CD4-positive, alpha-beta T cell treated with Interleukin-4 for 4 hours (primary cell): ENCODE measurements at places on chromosomes 12 and 14.

DNA sequence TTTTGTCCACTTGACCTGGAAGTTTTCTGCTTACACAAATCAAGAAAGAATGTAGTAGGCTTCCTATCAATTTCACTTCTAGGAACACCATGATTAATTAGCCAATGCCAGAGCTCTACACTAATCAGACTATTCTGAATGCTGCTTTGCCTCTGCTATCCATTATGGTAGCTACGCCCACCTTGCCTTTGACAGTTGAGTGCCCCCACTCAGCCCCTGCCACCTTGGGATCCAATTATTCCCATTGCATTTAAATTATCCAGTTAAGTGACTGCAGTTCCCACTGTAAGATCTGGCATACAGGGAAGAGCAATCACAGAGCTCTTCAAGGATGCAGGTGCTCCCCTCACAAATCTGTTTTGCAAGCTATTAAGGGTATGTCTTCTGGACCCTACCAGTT lies 47.5 kb downstream of the FIGNL2 start:
- DNase-seq = no peak

DNA sequence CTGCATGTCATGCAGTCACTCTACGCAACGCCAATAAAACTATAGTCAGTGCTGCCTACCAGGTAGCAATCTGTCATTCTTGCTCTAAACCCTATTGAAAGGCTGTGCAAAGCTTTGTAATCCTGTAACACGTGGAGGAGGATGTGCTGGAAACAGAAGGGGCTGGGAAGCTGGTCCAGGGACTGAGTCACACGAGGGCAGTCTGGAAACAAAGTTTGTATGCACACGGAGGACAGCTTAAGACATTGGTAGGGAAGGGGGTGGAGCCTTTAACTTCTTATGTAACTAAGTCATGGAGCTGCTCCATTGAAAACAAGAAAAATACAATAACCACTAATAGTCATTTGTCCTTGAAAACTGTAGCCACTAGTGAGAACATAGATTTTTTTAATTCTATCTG lies 128.0 kb downstream of the BCAT1 start:
- no peak for DNase-seq

DNA sequence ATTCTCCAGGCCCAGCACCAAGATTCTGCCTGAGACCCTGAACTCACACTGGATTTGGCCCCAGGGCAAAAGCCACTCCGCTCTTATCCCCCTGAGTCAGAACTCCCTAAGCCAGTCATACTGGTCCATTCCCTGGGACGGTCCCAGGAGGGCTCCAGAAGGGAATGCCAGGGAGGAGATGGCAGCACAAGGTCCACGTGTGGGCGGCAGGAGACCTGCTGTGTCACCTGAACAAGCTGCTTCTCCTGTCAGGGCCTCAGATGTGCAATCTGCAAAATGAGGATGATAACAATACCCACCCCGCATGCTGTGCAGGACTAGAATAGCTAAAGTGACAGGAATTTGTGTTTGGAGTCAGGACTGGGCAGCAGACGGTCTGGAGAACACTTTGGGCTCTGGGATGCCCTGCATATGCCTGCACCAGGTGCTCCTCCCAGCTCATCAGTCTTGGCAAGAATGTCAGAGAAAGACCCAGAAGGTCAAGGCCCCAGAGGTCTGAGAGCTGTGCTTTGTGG lies 40.3 kb downstream of the CMKLR1 start:
- no peak for DNase-seq

DNA sequence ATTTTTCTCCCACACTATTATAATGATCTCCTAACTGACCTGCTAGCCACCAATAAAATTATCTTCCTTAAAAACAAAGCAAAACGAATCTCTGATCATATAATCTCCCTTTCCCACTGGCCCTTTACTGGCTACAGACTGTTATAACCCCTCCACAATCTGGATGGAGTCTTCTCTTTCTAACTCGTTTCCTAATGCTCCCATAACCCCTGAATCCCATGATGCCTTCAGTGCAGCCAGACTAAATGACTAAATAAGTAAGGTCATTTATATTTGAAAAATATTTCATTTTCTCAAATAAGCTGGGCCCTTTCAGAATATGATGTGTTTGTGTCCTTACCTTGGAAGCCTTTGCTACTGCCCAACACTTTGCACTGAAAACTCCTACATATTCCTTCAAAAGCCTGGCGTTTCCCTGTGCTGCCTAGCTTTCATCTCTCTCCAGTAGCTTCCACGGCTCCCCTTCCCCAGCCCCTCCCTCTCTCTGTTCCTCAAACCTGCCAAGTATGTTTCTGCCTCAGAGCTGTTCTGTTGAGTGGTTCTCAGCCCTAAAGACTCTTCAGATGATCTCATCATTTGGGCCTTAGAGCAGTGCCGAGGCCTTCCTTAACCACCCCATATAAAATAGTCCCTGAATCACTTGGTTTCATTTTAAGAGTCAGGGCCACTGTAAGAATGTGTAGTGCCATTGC lies 91.7 kb downstream of the MYRFL start:
- no peak for DNase-seq

GRCh38 chr14:93007225-93007997 lies 84.5 kb downstream of the CHGA start:
- no peak for DNase-seq

DNA sequence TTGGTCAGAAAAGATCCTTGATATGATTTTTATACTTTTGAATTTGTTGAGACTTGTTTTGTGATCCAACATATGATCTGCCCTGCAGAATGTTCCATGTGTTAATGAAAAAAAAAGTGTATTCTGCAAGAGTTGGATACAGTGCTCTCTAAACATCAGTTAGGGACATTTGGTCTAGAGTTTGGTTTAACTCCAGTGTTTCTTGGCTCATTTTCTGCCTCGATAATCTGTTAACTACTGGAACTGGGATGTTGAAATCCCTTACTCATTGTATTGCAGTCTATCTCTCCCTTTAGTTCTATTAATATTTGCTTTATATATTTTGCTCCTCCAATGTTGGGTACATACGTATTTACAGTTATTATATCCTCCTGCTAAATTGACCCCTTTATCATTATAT lies 18.3 kb upstream of the TXNRD1 start:
- DNase-seq = no peak

DNA sequence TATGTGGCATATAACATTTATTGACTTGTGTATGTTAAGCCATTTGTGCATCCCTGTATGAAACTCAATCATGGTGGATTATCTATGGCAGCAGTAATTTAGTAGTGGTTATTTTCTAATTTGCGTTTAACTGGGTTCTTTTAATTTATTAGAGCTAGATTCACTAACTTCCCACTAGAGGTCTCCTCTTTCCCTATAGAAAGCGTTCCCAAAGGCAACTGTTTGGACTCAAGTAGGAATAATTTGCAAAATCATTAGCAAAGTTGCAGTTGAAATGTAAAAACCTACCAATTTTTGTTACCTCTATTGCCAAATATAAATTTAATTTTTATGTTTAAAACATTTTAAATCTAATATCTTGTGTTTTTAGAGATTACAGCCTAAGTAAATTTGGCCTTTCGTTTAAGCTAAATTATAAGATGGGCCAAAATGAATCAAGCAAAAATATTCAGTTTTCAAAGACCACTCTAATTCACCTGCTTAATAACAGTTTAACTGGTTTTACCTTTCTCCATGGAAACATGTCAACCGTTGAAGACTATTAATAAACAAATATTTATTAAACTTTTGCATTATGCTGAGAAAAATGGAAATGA lies 6.0 kb downstream of the DMAC2L start:
- peak; percentile 41 for DNase-seq

DNA sequence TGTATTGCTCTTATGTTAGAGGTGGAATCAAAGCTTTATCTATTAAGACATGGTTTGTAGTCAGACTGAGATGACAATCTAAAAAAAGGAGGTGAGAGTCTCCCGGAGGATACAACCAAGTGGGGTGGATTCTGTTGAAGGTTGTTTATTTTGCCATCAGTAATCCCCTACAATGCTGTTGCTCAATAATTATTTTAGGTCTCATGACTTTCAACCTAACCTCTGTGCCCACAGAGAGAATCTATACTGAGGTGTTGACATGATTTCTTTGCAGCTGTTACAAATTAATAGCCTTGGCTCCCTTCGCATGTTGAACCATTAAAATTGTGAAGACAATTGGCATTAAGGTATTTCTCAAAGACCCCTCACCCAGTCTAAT lies 28.7 kb upstream of the FOS start:
- DNase-seq = no peak

DNA sequence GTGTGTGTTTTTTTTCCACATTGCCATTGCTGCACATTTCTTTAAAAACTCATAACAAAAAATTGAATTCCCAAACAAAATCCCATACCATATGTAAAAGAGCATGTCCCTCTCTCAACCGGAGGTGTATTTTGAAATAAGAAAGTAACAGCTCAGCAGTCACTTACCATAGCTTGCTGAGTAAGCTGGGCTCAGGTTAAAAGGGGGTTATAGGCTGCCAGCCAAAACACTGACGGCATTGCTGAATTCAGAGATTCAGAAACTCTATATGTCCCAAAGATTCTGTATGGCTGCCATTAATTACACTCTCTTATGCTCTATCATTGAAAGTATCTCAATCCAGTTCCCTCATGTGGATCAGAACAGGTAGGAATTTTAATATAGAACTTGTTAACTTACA lies 276.0 kb downstream of the FOXG1 start:
- DNase-seq = no peak

DNA sequence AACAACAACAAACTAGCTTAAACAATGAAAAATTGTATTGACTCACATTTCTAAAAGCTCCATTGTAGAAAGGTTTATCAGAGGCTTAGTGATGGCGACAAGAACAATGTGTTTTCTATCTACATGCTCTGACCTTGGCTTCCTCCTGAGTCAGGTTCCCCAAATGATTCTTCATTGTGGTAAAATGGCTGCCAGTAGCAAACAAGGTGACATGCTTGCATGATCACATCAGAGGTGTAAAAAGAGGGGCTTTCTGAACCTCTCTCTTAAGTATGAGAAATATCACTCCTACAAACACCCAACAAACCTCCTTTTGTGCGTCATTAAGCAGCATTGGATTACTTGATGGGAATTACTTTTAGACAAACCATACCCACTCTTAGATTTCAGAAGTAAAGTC lies 252.4 kb upstream of the SYT1 start:
- DNase-seq = no peak

GRCh38 chr12:21129906-21130305 lies 1.1 kb upstream of the SLCO1B1 start:
- DNase-seq = no peak

DNA sequence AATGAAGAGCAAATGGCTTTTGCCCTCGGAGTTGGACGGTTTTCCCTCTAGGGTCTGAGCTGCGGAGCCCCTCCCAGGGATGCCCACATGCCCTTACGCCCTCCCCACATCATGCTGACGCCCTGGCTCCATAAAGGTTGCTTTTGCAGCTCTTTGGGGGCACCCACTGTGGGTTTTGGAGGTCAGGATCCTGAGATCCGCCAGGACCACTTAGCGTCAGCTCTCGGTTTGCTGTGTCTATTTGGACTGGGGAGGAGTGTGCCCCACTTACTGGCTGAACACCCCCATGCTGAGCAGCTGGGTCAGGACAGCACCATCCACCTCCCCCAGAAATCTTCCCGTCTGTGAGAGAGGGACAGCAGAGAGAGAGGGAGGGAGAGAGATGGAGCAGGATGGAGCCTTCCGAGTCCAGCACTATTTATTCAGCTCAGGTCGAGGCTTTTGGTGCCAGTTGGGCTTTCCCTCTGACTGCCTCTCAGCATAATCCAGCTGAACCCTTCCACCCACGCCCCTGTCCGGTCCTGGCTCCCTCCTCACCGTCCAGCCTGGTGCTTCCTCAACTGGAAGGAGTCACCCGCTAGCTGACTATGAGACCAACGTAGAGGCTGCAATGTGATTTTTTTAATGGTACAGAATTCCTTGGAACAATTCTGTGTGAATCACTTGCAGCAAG lies 18.9 kb upstream of the LRTM2 start:
- no peak for DNase-seq

DNA sequence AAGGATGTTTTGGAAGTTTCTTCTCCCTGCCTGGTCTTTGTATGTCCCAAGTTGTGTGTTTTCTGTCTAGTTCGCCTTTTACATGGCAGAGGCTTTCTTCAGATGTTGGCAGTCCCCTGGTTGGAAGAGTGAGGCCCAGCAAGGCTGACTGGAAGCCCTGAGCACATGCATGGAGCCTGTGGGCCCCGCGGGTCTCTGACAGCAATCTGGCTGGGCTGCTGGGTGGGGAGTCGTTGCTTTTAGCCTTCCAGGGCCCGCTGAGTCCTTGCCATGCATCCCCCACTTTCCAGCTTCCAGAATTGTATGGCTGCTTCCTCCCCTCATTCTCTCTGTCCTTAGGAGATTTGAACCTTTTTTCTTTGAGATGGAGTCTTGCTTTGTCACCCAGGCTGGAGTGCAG lies 25.3 kb downstream of the ANKRD9 start:
- no peak for DNase-seq
